ENCODE measurements at places on chromosomes 5 and 9.

- no peak for DNase-seq
These were observed 103.3 kb downstream of the ZNF354C start for GRCh38 chr5:179163236-179164155.

DNA sequence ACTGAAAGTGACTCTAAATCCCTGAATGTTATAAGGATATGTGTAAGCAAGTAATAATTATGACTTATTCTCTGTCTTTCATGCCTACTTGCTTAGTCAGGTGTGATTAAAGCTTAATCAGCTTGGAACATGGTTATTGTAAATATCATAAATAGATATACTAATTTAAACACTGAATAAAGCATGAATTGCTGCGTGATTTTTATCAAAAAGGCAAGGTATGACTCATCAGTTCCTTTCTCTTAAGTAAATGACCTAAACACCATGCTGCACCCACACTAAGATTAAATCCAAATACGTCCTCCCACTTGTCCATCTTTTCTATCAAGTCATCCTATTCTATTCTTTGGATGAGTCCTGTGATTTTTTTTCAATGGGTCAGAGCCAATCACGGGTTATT lies 124.6 kb upstream of the MTAP start:
- no peak for DNase-seq

- no peak for DNase-seq
These were observed 113.8 kb downstream of the MARCHF11 start for GRCh38 chr5:16065831-16066230.

- no peak for DNase-seq
These were observed 17.6 kb downstream of the DCANP1 start for GRCh38 chr5:135429301-135430134.

- DNase-seq = no peak
These were observed 63.6 kb upstream of the MAP3K1 start for GRCh38 chr5:56751572-56752313.

DNA sequence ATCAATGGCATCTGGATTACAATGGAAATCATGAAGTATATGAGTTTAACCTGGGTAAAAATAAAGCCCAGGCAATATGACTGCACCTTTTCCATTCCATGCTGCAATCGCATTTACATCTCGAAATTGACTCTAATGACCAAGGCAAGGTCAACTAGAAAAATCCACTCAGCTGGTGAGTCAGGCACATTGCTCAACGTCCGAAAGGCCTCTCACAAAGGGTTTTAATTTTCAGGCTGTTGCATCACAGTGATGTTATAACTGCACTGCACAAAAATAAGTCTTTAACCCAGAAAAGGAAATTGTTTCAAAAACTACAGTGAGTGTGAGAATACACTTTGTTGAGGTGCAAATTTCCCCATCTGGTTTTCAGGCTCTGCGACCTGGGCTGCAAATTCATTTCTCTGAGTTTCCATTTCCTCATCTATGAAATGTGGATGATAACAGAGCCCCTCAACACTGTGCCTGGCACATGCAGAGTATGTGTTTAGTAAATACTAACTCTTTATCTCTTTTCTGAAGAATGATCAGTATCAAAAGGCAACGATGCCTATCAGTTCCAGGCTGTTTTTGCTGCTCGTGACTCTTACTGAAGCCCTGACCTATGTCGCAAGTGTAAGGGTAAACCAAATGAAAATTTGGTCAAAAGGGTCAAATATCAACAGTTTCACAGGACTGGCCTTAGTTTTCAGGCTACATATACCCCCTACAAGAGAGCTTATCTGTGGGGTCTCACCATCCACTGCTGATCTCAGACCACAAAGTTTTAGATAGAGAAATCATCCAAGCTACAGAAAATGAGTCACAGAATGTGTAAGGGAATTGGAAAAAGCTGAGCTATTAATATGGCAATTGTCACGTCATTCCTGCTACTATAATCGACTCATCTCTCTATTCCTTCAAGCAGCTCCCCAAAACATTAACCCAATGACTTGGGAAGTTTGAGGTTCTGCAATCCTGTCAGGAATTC lies 4.1 kb downstream of the NFIL3 start:
- DNase-seq = no peak

- no peak for DNase-seq
These were observed 7.8 kb downstream of the PDE8B start for GRCh38 chr5:77218263-77218662.

- DNase-seq = no peak
These were observed 18.5 kb upstream of the UBAC1 start for GRCh38 chr9:135979547-135980166.

GRCh38 chr9:80595192-80595591 lies 1023.4 kb downstream of the TLE4 start:
- no peak for DNase-seq

GRCh38 chr5:53211799-53212198 lies 102.2 kb upstream of the MOCS2 start:
- no peak for DNase-seq

DNA sequence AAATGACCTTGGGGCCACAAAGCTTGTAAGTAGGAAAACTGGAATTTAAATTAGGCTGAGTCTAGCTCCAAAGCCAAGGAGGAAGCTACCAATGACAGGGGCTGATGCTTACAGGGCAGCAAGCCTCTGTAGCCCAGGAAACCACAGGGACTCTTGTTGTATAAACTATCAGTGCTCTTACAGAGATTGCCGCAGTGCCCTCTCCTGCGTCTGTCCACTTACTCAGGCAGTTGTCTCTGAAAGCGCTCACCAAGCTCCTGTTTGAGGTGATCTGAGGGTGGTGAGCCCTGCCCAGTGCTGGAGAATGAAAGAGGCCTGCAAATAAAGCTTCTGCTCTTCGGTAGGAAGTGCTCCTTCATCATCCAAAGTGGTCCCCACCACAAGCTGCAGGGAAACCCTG lies 498.8 kb downstream of the ARHGEF28 start:
- no peak for DNase-seq
